ENCODE measurements at places on chromosomes 2 and 18.

DNA sequence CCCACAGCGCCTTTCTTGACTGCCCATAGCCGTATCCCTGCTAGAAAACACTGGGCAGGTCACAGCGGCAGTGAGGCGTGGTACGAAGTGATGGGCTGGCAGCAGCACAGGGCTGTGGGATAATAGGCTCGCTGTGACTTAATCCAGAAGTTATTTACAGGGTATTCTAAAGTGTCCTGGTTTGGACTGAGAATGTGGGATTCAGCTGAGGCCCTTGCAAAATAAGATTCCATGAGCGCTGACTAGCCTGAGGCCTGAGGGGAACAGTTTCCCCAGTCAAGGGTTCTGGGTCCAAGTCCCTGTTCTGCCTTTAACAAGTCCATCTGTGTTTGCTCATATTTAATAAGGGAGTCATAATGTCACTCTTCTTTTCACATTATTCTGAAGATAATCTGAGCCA is 34.6 kb downstream of the SETBP1 start:
- no peak for DNase-seq

DNA sequence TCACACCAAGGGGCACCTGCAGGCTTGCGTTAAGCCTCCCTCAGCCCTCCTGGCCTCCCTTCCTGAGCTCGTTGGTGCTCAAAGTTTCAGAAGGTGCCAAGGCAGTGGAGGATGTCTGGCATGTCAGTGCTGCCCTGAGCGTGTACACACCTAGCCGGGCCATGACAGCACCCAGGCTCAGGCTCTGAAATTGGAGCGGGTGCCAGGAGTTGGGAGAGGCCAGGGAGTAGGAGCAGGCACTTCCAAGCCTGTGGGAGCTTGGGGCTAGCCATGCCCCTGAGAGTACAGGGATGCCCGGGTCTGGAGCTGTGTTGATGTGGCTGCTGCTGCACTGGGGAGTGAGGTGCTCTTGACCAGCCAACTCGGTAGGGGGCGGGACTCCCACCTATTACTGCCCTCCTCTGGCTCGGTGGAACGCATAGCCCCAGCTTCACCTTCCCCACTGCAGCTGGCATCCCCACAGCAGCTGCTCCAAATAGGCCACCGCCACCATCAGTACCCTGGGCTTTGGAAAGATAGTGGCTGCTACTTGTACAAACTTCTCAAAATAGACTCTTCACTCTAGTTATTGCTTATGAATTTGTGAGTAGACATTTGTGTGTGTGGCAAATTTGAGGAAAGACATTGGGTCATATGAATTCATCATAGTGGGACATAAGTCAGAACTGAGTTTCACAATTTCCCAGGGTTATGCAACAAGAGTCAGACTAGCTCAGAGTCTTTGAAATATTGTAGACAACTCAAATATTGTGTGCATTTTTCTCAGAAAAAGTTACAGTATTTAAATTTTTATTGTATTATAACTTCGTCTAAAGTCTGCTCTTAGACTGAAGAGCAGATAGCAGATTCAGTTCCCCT is 6.8 kb upstream of the PCARE start:
- no peak for DNase-seq

DNA sequence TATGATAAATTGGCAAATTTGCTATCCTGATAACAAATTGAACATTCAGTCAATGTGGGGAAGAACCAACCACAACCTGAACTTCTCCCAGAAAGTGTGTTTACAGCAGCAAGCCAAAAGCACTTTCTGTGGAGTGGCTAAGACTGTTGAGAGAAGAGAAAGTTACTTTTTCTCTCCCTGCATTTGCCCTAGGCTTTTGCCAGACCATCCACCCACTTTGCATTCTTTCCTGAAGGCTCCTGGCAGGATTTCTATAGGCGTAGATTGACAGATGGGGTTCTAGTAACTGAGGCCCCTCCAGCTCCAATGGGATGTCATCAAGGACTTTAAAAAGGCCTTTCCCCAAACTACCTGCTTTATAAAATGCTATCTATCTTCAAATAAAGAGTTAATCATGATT is 215.2 kb downstream of the GULP1 start:
- no peak for DNase-seq

- no peak for DNase-seq
Observed at GRCh38 chr2:18651842-18652774, 62.7 kb upstream of the NT5C1B start.

- DNase-seq = no peak
Observed at GRCh38 chr18:36706134-36706881, 122.5 kb downstream of the TPGS2 start.

GRCh38 chr2:120976501-120977307 is 241.0 kb downstream of the GLI2 start:
- no peak for DNase-seq

DNA sequence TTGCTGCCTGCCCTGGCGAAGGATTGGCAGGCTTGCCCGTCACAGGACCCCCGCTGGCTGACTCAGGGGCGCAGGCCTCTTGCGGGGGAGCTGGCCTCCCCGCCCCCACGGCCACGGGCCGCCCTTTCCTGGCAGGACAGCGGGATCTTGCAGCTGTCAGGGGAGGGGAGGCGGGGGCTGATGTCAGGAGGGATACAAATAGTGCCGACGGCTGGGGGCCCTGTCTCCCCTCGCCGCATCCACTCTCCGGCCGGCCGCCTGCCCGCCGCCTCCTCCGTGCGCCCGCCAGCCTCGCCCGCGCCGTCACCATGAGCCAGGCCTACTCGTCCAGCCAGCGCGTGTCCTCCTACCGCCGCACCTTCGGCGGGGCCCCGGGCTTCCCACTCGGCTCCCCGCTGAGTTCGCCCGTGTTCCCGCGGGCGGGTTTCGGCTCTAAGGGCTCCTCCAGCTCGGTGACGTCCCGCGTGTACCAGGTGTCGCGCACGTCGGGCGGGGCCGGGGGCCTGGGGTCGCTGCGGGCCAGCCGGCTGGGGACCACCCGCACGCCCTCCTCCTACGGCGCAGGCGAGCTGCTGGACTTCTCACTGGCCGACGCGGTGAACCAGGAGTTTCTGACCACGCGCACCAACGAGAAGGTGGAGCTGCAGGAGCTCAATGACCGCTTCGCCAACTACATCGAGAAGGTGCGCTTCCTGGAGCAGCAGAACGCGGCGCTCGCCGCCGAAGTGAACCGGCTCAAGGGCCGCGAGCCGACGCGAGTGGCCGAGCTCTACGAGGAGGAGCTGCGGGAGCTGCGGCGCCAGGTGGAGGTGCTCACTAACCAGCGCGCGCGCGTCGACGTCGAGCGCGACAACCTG is at the start of gene DES:
DES (plus strand) TSS at position 223 of the 857 bp plus-strand sequence; CDS start at position 309, 86 bp downstream.
- DNase-seq = no peak

- DNase-seq = no peak
Observed at GRCh38 chr2:15031745-15032240, 399.3 kb downstream of the LRATD1 start.

DNA sequence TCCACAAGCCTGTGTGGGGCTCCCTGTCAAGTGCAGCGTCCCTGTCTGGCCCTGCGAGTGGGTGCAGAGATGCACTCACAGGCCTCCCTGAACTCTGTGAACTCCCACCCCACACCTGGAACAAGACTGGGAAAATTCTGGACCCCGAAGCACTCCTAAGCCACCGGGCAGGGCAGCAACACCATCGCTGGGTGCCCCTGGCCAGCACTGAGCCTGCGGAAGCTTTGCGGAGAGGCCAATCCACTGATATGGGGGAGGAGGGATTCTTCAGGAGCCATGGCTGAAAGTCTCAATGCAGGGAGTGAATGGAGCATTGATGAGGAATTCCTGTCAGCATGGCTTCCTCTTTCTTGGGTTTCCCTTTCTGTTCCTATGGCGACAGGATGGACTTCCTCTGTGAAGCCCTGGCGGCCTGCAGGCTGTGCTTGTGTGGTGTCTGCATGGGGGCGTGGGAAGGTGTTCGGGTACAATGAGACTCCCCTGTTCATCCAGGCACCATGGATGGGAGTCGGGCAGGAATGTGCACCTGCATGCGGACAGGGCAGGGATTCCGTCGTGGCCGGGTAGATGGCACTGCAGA is 15.1 kb downstream of the TRIB2 start:
- no peak for DNase-seq

- no peak for DNase-seq
Observed at GRCh38 chr18:37854396-37854795, 288.8 kb upstream of the CELF4 start.

- no peak for DNase-seq
Observed at GRCh38 chr2:222076973-222077690, 221.7 kb downstream of the PAX3 start.

DNA sequence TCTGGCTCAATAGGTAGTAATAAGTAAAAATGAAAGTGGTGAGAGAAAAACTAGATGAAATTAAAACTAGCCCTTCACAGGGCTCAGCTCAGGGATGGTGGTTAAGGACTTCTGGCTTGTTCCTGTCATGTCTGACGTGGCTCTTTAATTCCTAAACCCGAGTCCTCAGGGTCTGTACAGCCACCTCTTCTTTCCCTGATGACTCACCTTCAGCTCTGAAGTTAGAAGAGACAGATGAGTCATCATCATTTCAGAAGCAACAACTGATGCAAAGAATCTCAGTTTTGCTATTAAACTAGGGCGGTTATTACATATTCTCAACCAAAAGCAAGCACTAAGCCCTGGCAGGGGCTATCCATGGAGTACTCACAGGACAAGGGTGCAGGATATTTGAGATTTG is 24.0 kb upstream of the ITGB6 start:
- DNase-seq = no peak

- no peak for DNase-seq
Observed at GRCh38 chr18:37476611-37477295, 88.8 kb downstream of the CELF4 start.

DNA sequence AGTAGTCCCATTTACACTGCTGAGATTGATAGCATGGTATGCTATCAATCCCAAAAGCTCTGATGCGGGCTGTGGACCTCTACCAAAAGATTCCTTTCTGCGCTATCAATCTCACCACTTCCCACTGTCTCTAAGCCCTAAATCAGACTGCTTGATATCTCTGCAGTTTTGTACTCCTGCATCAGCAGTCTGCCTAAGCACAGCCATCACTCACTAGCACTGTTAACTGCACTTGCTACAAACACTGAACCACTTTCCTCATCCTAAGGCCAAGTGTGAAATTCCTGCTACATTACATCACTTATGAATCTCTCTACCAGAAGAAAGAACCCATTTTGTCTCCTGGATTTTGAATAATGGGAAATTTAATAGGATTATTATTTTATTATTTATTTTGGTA is 237.0 kb downstream of the HNMT start:
- DNase-seq = no peak

GRCh38 chr2:238161291-238162051 is 2.7 kb downstream of the ERFE start:
- no peak for DNase-seq

DNA sequence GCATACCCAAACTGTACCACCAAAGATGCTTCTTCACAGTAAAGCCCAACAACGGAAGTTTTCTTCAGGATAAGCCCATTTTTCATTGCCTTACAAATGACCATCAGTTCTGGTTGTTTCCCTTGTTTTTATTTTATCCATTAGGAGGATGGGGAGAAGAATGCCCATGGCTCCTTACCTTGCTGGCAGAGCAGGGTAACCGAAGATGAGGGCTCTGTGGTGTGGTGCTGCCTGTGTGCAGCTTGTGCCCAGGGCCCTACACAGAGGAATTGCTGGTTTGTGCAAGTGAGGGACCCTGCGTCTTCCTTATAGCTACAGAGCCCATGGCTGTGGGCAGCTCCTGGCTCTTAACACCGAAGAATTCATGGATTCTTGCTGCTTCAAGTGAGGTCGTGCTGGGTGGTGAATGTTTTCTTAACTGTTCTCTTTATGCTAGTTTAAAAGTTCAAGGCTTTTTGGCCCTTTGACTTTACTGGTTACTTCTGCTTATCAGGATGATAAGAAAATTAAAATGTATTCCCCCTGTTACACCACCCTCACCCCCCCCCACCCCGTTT is 110.6 kb downstream of the MAP4K4 start:
- no peak for DNase-seq

GRCh38 chr2:38230756-38231155 is 146.3 kb downstream of the ATL2 start:
- DNase-seq = no peak

DNA sequence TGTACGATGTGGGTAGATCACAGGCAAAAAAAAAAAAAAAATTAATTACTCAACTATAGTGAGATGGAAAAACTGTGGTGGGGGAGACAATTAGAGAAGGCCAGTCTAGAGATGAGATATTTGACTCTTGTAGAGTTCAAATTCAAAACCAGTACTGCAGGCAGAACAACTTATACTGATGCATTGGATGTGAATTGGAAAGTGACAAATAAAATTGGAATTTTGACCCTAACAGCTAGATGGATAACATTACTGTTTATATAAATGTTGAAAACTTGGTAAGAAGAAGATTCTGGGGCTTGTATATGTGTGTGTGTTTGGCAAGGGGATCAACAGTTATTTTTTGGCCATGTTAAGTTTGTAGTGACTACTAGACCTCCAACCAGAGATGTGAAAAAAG is 256.9 kb downstream of the RND3 start:
- DNase-seq = no peak

DNA sequence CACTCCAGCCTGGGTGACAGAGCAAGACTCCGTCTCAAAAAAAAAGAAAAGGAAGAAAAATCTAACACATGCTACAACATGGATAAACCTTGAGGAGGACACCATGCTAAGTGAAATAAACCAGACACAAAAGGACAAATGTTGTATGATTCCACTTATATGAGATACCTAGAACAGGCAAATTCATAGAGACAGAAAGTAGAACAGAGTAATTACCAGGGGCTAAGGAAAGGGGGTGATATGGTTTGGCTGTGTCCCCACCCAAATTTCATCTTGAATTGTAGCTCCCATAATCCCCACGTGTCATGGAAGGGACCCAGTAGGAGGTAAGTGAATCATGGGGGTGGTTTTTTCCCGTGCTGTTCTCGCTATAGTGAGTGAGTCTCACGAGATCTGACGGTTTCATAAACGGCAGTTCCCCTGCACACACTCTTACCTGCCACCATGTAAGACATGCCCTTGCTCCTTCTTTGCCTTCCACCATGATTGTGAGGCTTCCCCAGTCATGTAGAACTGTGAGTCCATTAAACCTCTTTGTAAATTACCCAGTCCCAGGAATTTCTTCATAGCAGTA is 91.4 kb upstream of the CABLES1 start:
- no peak for DNase-seq

GRCh38 chr18:79687806-79688205 is 8.2 kb downstream of the CTDP1 start:
- no peak for DNase-seq

Data from occipital lobe (tissue), 3 donors.